ENCODE measurements at places on chromosomes 7 and 10.

DNA sequence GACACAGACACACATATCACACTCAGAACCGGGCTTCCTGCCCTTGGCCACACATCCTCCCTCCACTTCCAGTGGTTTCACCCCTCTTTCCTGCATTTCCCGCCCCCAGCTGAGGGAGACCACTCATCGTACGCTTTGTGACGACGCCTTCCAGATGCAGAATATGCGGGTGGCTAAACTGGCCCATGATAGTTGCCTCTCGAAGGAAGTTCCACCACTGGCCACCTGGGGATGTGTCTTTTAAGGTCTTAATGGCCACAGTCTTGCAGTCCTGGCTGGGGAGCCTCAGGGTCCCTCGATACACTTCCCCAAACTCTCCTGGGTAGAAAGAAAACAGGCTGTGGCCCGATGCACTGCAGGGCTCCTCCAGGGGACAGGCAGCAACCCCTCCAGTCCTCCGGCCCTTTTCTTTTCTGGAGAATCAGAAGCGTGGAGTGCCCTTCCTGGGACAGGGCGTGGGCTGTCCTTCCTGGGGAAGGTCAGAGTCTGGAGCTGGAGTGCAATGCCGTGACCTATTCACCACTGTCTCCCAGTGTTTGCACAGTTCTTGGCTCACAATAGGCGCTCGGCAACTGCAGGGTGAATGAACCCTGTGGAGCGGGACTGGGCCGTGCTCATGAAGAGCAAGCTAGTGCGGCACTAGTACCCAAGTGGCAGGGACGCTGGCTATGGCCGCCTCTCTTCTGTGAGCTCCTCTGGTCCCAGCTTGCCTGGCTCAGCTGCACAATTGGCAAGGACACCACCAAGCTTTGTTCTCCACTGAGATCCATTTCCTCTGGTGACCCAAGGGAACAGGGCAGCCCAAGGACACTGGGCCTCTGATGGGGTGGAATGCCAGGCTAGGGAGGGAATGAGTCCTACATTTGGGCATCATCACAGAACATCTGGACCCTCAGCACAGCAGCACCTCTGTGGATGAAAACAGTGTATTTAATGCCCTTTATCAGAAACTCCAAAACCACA is 13.2 kb downstream of the EPHA1 start:
- DNase-seq, result no peak

DNA sequence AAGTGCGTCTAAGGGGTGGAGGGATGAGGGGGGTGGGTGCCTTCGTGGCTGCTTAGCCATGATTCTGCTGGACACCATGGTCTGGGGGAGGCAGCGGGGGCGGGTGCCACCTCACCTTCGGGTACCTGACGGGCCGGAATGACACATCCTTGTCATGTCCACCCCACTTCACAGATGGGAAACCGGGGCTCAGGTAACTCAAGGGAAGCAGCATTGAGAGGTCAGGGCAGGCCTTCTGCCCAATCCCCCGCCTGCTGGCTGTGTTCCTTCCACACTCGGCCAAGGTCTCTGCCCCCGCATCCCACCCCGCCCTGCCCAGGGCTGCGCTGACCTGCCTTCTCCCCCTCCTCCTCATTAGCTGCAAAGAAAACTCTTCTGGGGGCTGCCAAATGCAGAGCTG is 598.0 kb downstream of the PTPRN2 start:
- DNase-seq, result no peak

DNA sequence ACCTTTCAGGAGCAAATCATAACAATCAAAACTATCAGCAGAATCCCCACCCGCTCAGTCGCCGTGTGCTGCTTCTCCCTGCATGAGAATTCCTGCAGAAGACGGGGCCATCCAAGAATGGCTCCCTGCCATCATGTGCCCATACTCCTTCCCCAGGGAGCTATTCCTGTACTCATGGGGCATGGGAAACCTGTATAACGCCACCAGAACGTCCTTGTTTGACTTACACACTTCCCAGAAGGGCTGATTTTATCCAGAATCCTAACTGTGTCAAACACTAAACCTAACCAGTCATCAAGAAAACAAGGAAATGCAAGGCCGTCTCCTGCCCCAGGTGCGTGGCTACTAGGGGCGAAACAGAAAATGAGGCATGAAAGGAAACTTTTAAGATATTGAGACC is 16.0 kb downstream of the DIP2C start:
- no peak for DNase-seq

- DNase-seq, result no peak
These were observed 32.9 kb upstream of the KMT2E start for GRCh38 chr7:104980841-104981671.

GRCh38 chr7:69088185-69088584 is 510.1 kb upstream of the AUTS2 start:
- DNase-seq, result no peak

DNA sequence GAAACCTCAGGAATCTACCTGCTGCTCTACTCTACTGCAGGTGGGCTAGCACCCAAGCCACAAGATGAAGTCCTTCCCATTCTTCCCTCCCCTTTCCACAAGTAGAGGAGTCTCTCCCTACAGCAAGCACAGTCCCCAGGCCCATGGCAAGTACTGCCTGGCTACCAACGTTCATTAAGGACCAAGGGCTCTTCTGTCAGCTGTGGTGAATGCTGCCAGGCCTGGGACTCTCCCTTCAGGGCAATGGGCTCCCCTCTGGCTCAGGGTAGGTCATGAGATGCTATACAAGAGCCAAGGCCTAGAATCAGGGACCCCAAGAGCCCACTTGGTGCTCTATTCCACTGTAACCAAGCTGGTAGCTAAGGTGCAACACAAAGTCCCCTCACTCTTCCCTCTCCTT is 39.8 kb downstream of the SNX13 start:
- no peak for DNase-seq

- DNase-seq, result no peak
These were observed 11.1 kb upstream of the EMX2 start for GRCh38 chr10:117531371-117532002.

DNA sequence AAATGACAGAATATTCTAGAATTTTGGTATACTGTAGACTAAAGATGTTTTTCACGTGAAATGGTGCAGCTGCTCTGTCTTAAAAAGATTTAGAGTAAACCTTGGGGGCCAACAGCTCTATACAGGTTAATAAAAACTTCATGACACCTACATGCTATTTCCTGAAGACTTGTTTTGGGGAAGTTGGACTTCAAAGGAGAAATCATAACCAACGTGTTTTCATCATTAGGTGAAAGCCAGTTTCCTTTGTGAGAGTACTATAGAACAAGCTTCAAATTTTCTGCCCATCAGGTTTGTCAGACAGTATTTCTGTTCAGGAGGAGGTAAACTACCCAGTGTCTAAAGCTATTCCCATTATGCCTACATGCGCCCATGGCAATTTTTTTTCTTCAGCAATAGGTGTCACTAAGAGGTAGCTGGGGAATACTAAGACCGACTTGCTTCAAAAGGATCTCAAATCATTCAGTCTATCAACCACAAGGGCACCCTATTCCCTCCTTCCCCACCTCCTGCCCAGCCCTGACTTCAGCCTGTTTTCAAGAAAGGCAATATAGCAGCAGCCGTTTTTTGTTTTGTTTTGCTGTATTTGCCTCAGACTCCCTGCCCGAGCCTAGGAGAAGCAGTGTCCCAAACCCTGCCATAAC is 237.3 kb upstream of the SP8 start:
- DNase-seq, result no peak

- DNase-seq, result peak; percentile 39
These were observed 1.6 kb downstream of the HOXA3 start for GRCh38 chr7:27150568-27151340.

DNA sequence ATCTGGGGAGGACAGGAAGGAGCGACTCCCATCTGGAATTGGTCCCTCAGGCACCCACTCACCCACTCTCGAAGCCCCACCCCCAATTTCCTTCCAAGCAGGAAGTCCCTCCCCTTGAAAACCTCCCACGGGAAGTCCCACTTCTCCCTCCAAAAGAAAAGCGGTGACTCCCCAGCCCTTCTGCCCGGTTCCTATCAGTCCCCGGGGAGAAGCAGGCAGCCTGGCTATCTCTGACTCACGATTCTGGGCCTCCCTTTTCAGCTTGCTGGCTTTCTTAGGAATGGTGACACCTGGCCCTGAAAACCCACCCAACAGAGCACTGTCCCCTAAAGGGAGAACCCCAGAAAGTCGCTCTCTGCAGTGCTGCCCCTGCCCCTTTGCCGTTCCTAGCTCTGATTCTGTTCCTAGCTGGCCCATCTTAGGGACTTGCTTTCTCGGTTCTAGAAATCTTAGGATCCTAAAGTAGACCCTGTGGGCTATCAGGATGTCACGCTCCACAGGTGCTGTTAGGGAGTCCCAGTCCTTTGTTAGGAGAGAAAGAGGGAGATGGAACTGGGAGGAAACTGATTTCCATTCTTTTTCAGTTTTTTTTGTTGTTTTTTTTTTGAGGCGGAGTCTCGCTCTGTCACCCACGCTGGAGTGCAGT is 6.0 kb downstream of the TSC22D4 start:
- DNase-seq, result no peak

- DNase-seq, result no peak
These were observed 416.7 kb downstream of the TFEC start for GRCh38 chr7:115613836-115614235.

GRCh38 chr7:105806592-105807447 is 69.6 kb downstream of the ATXN7L1 start:
- peak; percentile 42 for DNase-seq

DNA sequence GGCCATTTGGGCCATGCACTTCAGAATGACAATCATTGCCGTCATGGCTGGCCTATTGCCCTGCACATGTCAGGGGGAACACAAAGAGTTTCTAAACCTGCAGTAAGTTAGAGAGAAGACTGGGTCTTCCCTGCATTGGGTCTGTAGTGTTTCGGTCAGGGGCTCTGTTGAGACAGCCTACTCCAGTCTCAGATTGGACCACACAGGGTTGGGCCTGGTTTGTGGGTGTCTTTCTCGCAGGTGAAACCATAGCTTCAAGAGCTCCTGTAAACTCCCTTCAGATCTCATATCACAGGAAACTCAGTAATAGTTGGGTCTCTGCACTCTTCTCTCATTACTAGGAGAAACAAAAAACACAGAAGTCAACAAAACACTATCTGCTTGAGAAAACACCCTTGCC is 7.3 kb upstream of the TARP start:
- DNase-seq, result no peak

GRCh38 chr10:55897490-55897921 is 463.6 kb downstream of the ZWINT start:
- no peak for DNase-seq

GRCh38 chr10:78588194-78588811 is 480.5 kb upstream of the ZMIZ1 start:
- DNase-seq, result no peak

- DNase-seq, result no peak
These were observed 77.4 kb downstream of the SEMA3C start for GRCh38 chr7:80841423-80841955.

GRCh38 chr7:90210475-90210874 is 1.1 kb upstream of the STEAP2 start:
- no peak for DNase-seq

- no peak for DNase-seq
These were observed 304.1 kb upstream of the COBL start for GRCh38 chr7:51620706-51621105.

DNA sequence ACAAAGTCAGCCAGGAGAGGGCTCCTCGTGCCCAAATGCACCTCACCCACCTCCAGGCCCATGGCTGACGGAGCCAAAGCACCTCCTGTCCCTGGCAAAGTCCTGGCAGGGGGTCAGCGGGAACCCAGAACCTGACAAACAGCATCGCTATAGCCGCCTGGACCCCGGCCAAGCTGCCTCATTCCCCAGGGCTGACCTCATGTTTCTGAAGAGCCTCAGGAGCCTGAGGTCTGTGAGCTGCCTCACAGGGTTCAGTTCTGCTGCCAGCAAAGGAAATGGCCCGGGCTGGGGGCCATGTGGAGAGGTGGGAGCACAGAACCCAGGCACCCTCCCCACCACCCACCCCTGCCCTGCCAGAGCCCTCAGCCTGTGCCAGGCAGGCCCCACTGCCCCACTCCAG is 4.2 kb upstream of the NANOS1 start:
- DNase-seq, result no peak

DNA sequence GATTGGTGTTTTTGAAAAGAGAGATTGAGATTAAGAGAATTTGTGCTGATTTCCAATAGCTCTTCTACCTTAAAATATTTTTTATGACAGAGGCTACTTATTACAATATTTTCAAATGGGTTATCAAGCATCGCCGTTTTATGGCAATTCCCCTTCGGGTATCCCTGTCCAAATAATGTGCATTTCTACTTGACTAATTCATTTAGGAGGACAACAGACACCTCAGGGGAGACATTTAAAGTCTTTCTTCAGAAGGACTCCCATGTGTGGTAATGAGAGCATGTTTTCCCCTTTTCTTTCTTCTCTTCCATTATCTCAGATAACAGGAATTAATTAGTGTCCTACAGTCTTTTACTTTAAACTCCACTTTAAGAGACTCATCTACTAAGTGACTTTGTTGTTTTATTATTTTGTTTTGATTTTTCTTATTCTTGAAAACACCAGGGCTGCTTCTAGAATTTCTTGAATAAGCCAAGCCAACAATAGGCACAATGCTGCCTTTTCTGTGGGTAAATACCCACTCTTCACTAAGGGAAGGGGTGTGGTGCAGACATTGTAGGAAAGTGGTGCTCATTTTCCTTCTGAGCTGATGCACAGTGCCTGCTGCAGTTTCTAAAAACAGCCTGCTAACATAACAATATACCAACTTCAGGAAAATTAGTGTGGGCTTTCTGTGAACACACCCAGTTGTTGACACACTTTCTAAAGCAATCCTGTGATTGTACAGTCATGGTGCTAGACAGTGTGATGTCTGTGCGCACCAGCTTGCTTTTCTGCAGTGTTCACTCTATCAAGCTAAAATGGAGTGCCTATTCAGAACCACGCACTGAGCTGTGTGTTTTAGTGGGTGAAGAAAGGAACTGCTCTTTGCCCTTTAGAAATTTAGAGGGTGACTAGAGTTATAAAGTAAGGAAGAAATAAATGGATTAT is 597.7 kb downstream of the NRG3 start:
- DNase-seq, result no peak

GRCh38 chr10:62554632-62555199 is 180.5 kb downstream of the ZNF365 start:
- DNase-seq, result no peak

DNA sequence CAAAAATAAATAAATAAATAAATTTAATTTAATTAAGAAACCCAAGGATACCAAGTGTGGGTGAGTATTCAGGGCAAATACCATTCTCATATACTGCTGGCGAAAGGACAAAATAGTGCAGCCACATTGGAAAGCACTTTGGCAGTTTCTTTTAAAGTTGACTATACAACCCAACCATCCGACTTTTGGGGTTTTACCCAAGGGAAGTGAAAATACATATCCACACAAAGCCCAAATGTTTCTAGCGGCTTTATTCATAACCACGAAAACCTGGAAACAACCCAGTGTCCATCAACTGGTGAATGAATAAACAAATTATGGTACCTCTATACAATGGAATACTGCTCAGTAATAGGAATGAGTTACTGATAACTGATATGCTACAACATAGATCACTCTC is 36.2 kb upstream of the OGDHL start:
- no peak for DNase-seq

DNA sequence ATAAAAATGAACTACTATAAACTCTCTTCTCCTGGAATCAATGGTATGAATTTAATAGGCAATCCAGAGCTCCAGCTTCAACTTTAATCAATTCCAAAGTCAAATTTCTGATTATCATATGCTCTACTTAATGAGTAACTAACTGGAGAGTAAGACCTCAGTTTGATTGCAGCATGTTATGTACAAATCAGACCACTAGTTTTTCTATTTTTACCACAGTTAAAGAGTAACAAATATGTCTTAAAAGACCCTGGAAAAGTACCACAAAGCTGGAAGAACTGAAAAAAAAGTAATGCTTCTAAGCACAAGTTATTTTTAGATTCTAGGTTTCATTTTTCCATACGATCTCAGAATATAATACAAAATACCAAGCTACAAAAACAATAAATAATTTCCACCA is 56.0 kb upstream of the TNKS2 start:
- DNase-seq, result no peak
